ENCODE measurements at places on chromosomes 12 and 14.

GRCh38 chr12:58812214-58812613 lies 108.1 kb downstream of the LRIG3 start:
- ATAC-seq = no peak

DNA sequence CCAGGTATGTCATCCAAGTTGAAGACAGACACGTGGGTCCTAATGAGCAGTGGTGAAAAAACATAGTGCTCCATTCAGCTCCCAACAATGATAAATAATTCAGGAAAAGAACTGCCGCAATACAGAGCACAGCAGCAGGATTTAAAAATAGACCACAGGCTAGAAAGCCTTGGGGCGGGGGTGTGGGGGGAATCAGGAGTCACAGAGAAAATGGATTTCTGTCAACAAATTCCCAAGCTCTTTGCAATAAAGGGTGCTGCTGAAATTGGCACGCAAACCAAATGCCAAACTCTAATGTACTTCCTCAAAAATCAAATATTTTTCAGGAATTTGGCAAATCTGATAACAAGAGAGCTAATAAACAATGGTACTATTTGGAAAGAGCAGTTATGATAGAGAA lies 58.6 kb downstream of the R3HDM2 start:
- ATAC-seq = peak; percentile 31

GRCh38 chr12:95446506-95446900 lies 27.4 kb upstream of the METAP2 start:
- peak; percentile 51 for ATAC-seq

DNA sequence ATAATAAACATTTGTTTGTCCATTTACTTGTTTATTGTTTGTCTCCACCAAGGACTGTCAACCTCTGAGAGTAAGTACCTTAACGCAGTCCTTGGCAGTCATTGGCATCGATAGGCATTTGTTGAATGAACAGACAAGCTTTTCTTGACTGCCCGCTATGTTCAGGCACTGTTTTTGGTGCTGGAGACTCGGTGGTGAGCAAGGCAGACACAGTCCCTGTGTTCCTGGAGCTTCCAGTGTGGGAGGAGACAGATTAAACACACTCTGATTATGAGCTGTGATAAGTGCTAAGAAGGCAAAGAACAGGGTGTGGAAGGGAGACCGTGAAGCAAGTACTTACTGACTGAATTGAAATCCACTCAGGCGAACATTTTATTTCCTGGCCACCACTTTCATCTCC lies 1.2 kb downstream of the ATP6V0A2 start:
- ATAC-seq = no peak

DNA sequence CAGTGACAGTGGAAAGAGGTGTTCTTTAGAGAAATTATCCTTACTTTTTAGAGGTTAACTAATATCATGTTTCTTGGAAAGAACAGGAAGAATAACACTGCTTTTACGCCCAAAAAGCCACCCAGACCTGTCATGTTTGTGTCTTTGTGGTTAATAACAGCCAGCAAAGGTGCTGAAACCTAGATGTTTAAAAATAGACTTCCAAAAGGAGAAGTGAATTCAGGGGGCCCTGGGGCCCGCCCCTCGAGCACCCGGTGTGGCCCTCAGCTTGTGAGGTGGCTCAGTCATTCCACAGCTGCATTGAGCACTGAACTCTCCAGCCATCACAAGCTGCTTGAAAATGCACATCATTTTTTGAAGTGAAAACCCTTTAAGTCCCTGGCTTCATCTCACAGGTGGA lies 20.8 kb upstream of the AMN start:
- no peak for ATAC-seq

DNA sequence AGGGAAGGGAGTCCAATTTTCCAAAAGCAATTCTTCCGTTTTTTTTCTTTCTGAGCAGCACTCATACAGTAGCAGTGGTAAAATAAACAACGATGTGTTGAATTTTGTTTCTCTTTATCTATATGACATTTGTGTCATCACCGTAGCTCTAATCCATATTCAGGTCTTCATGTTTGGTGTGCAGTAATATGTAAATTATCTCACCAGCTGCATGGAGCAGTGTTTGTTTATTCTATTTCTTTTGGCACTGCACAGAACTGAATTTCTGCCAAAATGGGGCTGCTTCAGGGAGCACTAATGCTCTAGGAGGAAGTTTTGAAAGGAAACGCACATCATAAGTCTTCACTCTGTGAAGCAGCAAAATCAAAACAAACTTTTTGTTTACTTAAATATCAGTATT lies 130.0 kb upstream of the NPAS3 start:
- ATAC-seq = no peak

DNA sequence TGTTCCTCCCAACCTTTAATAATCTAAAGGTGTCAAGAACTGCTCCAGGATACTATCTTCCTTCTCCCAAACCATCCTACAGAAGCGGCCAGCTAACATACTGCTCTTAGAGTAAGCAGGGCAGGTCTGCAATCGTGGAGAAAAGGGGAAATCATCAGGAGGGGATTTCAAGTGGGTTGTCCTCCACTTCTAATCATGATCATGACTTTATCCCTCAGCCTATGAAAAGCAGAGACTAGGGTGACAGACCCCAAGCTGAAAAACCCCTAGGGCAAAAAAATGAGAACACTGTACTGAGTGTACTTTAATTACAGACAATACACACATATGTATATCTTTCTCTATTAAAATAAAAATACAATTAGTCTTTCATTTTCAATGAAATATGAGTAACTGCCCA lies 13.9 kb downstream of the DUSP16 start:
- no peak for ATAC-seq

DNA sequence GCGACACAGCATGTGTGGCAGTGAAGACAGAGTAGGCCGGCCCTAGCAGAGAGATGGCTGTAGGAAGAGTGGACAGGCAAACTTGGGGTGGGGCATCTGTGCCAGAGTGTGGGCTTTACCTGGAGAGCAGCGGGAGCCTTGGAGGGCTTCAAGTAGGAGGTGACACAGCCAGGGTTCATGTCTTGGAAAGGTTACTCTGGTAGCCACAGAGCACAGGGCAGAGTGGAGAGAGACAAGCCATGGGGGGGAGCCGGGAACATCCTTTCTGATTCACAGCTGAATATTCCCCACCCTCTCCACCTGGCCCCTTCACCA lies 53.5 kb upstream of the DIO3 start:
- no peak for ATAC-seq

- no peak for ATAC-seq
These were observed 63.0 kb upstream of the ARHGAP5 start for GRCh38 chr14:32014057-32014456.

GRCh38 chr14:89365061-89365801 lies 51.8 kb downstream of the FOXN3 start:
- peak; percentile 31 for ATAC-seq

- ATAC-seq = no peak
These were observed 2.4 kb upstream of the NAB2 start for GRCh38 chr12:57086493-57087009.

DNA sequence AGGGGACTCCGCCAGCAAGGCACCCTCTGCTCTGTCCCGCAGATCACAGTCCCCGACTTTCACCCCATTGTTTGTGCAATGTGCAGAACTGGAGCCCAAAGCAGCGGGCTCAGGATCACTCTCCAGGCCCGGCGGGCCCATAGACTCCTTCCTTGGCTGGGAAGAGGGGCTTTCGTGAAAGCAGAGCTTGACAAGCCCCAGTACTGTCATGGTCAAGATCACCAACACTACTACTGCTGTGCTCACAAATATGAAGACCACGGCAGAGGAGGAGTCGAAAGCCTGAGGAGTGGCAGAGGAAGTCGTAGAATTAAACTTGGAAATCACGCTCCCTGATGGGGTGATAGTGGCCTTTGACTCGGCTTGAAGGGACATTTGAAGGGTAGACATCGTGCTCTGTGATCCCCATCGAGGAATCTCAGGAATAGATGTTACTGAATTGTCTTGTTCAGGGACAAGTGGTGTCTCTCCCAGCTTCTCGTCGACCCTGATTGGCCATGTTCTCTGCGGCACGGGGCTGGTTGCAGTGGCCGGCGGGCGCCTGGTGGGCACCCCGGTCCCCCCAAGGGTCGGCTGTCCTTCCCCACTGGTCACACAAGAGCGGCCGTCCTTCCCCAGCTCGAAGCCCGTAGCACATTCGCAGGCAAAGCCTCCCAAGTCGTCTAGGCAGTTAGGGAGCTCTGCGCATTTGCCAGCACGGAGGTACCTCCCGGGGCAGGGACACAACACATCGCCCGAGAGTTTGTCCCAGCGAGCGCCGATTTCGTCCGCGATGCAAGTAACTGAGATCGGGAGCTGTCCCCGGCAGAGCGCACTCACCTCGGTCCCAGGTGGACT lies 1.1 kb downstream of the CLEC14A start:
- no peak for ATAC-seq

GRCh38 chr12:123115409-123116121 lies 35.3 kb downstream of the PITPNM2 start:
- peak; percentile 96 for ATAC-seq

DNA sequence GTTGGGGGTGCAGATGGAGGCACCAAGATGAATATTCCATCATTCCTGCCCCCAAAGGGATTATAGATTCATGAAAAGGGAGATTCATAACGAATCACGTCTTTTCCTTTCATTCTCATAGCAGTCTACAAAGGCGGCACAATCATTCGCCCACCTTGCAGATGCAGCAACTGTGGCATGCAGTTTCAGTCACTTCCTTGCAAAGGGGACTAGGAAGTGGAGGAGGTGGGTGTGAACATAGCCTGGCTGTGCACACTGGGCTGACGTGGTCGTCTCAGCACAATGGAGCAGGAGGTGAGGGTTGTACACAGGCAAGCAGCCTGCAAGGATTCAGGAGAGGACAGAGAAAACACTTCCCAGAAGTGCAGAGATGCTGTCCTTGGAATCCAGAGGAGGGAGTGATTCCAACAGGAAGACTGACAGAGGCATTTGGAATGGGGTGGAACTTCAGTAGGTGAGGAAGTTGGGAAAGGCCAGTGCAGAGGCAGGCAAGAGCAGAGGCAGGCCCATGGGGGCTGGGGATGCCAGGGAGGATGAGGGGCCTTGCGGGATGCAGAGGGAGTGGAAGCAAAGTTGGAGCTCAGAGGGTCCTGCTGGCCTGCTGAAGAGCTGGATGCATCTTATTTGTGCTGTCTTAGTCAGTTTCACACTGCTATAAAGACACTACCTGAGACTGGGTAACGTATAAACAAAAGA lies 21.9 kb upstream of the PPP2R5C start:
- no peak for ATAC-seq

GRCh38 chr12:262817-263216 lies at the start of gene SLC6A13:
SLC6A13 (minus strand) TSS chr12:262836; CDS start chr12:260052, 2,784 bp downstream.
- ATAC-seq = no peak

GRCh38 chr12:29073631-29074239 lies 75.3 kb upstream of the FAR2 start:
- ATAC-seq = peak; percentile 57

DNA sequence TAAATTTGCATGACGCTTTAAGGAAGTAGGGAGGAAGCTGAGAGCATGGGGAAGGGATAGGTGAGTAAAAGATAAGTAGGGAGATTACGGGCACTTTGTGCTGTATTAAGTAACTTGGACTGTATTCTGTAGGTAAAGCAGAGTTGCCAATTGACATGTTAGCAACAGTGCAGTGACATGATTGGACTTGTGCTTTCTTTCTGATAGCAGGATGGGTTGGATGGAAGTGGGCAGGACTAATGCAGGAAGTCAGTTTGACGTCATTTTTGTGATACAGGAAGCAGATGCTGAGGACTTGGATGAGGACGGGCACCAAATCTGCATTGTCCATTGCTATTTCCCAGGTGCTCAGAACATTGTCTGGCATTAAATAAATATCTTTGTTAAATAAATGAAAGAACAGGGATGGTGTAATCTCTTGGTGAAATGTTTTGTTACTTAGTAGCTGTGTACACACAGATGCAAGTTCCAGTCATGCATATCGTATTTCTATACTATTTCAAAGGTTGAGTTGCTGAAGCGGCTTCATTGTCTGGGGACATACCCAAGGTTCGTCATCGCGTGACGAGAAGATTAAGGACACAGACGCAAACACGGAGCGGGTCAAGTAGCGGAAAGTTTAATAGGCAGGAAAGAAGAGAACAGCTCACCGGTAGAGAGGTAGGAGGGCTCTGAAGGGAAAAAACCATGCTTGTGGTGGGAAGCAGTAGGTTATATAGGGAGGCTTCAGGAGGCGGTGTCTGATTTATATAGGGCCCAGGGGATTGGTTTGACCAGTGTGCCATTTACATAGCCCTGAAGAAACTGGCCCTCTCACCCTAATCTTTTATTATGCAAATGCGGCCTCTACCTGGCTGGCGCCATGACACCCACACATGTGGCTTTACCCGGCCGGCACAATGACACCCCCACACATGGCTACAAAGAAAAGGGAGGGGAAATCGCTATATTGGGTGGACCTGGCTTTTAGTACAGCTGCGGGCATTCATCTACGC lies 30.7 kb downstream of the GUCY2C start:
- ATAC-seq = no peak

DNA sequence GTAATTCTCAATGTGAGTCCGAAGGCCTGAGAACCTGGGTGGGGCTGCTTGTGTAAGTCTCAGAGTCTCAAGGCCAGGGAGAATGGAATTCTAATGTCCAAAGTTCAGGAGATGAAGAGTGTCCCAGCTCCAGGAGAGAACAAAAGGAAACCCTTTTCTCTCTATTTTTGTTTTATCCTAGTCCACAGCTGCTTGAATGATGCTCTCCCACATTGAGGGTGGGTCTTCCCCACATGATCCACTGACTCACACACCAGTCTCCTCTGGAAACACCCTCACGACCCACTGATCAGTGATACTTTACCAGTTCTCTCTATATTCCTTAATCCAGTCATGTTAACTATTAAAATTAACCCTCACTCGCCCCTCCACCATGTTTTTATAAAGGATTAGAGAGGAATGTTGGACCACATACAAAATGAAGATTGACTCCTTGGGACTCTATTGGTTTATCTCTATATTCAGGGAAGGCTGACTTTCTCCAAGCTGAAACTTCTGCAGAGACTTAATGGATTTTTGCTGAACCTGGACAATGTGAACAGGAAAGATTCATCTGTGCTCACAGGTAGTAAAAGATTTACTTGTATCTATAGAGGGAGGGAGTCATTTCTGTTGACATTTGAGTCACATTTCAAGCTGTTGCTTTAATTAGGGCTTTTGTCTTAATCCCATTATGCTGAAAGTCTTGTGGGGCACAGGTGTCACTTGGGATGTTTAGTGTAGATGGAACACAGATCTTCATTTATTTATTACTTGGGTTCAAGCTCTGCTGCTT lies 1061.0 kb upstream of the TMEM132C start:
- ATAC-seq = no peak

GRCh38 chr14:102764220-102764671 lies 13.0 kb upstream of the TRAF3 start:
- ATAC-seq = no peak

GRCh38 chr14:83940253-83940652 lies 1589.7 kb upstream of the FLRT2 start:
- ATAC-seq = no peak
